ENCODE measurements at places on chromosomes 7 and 10.

GRCh38 chr10:47035819-47036337, 124.7 kb downstream of the PTPN20 start:
- no peaks in the 10 kb centered on the region for H3K27me3 ChIP-seq
- no peak overlapping the region for H3K27ac ChIP-seq
- peak; percentile 15 for DNase-seq
- no peaks in the 10 kb centered on the region for H3K36me3 ChIP-seq
- no peaks in the 10 kb centered on the region for H3K4me1 ChIP-seq
- no peak overlapping the region for H3K4me3 ChIP-seq

DNA sequence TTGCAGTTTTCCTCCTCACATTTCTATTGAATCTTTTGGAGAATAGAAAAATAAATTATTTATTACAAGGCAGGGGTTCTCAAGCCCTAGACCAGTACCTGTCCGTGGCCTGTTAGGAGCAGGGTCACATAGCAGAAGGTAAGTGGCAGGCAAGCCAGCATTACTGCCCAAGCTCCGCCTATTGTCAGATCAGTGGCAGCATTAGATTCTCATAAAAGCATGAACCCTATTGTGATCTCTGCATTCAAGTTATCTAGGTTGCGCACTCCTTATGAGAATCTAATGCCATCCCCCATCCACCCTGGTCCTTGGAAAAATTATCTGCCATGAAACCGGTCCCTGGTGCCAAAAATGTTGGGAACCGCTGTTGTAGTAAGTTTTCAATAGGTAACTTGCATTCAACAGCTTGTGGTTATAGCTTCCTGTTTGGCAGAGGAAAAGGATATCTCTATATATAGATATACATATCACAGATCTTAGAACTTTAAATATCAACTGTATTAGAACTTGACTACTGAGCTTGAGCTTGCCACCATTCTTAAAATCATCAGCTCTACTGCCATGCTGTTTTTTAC, 165.1 kb downstream of the AHR start:
- H3K4me3 ChIP-seq, result no peak overlapping the region
- H3K27me3 ChIP-seq, result no peaks in the 10 kb centered on the region
- DNase-seq, result no peak
- peaks cover 5% of the 10 kb centered on the region for H3K4me1 ChIP-seq
- H3K27ac ChIP-seq, result no peak overlapping the region
- no peaks in the 10 kb centered on the region for H3K36me3 ChIP-seq

DNA sequence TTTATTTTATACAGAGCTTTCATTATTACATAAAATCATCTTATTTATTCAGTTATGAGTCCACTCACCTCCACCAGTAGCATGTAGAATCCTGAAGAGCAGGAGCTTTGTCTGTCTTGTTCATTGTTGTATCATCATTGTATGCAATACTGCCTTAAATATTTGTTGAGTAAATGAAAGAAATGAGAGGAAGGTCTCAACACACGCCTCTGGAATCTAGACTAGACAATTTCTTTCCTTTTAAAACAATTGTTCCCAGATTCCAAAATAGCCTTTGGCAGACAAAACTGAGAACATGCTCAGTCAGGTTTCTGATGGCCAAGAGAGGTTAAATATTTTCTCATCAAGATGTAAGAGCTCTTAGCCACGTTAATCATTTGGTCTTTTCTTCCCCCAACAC, 173.1 kb upstream of the AGR3 start:
- H3K27me3 ChIP-seq, result no peaks in the 10 kb centered on the region
- H3K4me3 ChIP-seq, result no peak overlapping the region
- peaks cover 4% of the 10 kb centered on the region for H3K4me1 ChIP-seq
- DNase-seq, result no peak
- no peaks in the 10 kb centered on the region for H3K36me3 ChIP-seq

DNA sequence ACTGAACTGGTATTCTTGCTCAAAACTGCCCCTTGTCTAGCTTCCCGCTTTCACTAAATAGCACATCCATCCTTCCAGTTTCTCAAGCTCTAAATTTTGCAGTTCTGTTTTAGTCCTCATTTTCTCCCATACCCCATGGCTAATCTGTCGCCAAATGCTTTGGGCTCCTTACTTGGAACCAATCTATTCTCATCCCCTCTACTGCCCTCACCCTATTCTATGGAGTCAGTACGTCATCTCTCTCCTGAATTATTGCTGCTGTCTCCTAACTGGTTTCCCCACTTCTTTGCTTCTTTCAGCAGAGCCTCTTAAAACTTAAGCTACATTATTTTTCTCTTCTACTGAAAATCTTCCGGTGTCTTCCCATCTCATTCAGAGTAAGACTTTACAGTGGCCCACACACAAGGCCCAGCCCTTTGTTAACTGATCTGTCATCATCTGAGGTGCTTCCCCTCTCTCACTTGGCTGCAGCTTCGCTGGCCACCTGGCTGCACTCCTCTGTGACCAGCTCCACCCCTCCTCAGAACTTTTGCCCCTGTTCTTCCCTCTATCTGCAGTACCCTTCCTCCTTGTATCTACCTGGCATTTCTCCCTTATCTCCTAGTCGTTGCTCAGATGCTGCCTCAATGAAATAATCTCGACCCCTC, 9.9 kb downstream of the STARD3NL start:
- H3K36me3 ChIP-seq, result peaks cover 7% of the 10 kb centered on the region
- no peak overlapping the region for H3K4me3 ChIP-seq
- no peak overlapping the region for H3K27ac ChIP-seq
- H3K4me1 ChIP-seq, result peaks cover 17% of the 10 kb centered on the region
- H3K27me3 ChIP-seq, result no peaks in the 10 kb centered on the region
- no peak for DNase-seq

DNA sequence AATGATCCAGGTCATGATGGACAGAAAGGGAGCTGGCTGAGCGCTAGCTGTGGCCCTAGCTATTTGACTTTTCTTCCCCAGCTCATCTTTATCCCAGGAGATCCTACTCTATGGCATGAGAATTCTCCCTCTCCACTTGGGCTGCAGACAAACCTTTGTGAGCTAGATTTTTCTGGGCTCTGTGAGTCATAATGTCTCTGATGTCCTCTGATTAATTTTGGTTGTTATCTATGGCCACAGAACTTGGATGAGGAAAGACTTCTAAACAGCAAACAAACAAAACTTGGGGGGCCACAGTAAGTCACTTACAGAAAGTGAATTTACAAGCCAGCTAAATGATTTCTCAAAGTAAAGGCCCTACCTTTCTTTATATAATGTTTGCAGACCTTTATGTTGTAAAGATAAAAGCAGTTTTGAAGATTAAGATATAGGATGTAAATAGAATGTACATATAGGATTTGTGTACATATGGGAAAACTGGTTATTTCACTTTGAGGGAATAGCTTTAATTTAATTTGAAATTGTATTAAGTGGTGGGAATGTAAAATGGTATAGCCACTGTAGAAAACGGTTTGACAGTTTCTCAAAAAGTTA, 10.4 kb downstream of the ABLIM1 start:
- no peak overlapping the region for H3K27ac ChIP-seq
- no peak overlapping the region for H3K4me3 ChIP-seq
- H3K4me1 ChIP-seq, result peaks cover 16% of the 10 kb centered on the region

GRCh38 chr10:6871128-6871527, 291.1 kb upstream of the PRKCQ start:
- no peak overlapping the region for H3K27ac ChIP-seq
- H3K4me3 ChIP-seq, result no peak overlapping the region
- no peak for DNase-seq

DNA sequence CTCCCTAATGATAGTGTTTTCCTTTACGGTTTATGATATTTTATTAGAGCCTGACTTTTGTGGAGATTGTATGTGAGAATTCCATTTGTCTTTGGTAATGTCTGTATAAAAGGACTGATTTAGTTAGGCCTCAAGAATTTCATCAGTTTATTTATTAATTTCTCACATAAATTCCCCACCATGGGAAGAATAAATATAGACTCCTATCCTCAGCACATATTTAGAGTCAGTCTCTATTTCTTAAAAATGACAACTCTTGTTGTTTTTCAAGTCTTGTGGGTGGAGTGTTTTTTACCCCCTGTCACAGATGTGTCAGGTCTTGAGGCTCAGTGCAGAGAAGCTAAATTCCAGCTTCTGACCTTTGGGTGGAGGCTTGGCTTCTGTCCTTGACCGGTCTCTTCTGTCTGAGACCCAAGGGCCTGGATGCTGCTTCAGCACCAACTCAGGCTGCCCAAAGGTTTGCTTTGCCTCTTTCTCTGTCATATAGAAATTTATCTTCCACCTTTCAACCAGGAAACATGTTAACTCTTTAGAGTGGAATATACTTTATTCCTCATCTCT, 117.3 kb upstream of the INHBA start:
- no peak for DNase-seq
- no peak overlapping the region for H3K27ac ChIP-seq
- no peaks in the 10 kb centered on the region for H3K27me3 ChIP-seq

DNA sequence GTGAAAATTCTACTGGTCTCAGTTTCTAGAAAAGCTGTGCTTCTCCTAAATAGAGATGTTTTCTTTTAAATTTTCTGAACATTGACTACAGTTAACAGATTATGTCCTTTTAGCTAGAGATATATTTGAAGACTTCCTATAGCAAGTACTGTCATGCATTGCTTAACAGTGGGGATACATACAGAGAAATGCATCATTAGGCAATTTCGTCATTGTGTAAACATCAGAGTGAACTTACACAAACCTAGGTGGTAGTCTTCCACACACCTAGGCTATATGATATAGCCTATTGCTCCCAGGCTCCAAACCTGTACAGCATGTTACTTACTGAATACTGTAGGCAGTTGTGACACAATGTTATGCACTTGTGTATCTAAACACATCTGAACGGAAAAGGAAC, 28.5 kb downstream of the PIK3CG start:
- no peak overlapping the region for H3K4me3 ChIP-seq
- H3K27ac ChIP-seq, result no peak overlapping the region
- H3K36me3 ChIP-seq, result no peaks in the 10 kb centered on the region
- no peak for DNase-seq
- no peaks in the 10 kb centered on the region for H3K27me3 ChIP-seq

DNA sequence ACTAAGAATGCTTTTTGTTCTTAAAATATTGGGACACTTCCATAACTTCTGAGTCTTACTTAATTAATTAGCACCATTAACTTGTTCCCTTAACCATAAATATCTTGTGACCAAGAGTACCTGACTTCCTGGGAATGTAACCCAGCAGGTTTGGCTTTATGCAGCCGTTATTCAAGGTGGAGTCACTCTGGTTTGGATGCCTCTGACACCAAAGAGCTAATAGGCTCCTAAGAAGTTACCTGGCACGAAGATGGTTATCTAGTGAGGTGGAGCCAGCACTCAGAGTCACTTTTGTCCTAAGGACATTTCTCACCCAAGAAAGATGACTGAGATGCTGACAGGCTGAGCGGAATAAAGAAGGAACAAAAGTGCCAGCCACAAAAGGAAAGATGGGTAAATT, 172.3 kb downstream of the C1GALT1 start:
- H3K4me3 ChIP-seq, result no peak overlapping the region
- DNase-seq, result no peak
- H3K27me3 ChIP-seq, result no peaks in the 10 kb centered on the region
- H3K36me3 ChIP-seq, result no peaks in the 10 kb centered on the region
- H3K4me1 ChIP-seq, result no peaks in the 10 kb centered on the region

GRCh38 chr10:77635402-77636227, 2.0 kb downstream of the KCNMA1 start:
- DNase-seq, result no peak
- peak overlapping the region; percentile 94 for H3K4me3 ChIP-seq
- H3K4me1 ChIP-seq, result peaks cover 4% of the 10 kb centered on the region
- no peak overlapping the region for H3K27ac ChIP-seq

- H3K4me1 ChIP-seq, result peaks cover 63% of the 10 kb centered on the region
- H3K27ac ChIP-seq, result peak overlapping the region; percentile 89
- no peak overlapping the region for H3K4me3 ChIP-seq
These were observed 11.2 kb downstream of the CTBP2 start for GRCh38 chr10:125149036-125149679.

DNA sequence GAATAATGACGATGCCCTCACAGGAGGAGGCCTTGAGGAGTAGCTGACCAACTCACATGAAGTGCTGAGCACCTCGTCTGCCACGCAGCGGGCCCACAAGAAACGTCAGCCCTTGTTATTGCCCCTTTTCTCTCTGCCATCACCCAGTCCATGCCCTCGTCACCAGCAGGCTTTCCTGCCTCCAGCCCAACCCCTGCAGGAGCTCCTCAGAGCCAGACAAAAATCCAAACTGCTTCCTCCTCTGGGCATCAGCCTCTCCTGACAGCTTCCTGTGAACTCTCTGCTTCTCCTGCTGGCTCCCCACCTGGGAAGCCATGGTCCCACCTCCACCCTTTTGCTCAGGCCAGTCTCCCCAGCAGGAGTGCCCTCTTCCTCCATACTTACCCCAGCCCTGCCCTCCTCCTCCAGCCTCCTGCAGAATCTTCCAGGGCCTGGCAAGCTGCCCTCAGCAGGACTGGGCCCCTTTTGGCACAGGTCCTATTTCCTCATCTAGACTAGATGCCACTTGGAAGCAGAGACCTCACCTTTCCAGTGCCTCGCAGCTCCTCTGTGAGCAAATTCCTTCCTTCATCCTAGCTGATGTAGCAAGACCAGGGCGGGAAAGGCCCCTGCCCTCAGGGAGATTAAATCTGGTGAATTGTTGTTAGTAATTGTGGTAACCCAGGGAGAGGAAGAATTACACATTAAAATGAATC, 115.1 kb downstream of the C10orf105 start:
- no peak overlapping the region for H3K4me3 ChIP-seq
- no peak for DNase-seq
- H3K4me1 ChIP-seq, result no peaks in the 10 kb centered on the region

- H3K27me3 ChIP-seq, result no peaks in the 10 kb centered on the region
- DNase-seq, result no peak
- H3K4me3 ChIP-seq, result peak overlapping the region; percentile 64
- peak overlapping the region; percentile 6 for H3K27ac ChIP-seq
- H3K36me3 ChIP-seq, result no peaks in the 10 kb centered on the region
- no peaks in the 10 kb centered on the region for H3K4me1 ChIP-seq
These were observed 561 bp downstream of the FGFR2 start for GRCh38 chr10:121597504-121598262.

- peaks cover 20% of the 10 kb centered on the region for H3K4me1 ChIP-seq
- H3K4me3 ChIP-seq, result no peak overlapping the region
- no peaks in the 10 kb centered on the region for H3K27me3 ChIP-seq
- H3K36me3 ChIP-seq, result peaks cover 90% of the 10 kb centered on the region
- no peak for DNase-seq
- H3K27ac ChIP-seq, result peak overlapping the region; percentile 93
These were observed 117.6 kb downstream of the NRP1 start for GRCh38 chr10:33216661-33217427.

DNA sequence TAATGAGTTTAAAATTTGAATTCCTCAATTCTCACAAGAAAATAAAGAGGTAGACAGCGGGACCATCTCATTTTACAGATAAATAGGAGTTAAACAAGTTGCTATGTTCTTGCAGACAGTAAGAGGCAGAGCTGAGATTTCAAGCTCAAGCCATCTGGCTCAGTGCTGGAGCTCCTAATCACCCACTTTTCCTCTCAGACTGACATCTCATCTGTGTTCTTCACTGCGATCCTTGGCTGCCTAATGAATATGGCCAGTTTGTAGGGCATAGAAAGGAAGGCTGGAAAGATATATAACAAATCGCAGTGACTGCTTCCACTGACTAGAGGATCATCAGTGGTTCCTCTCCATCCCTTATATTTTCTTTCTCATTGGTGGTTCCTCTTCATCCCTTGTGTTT, 151.2 kb downstream of the MPP7 start:
- no peaks in the 10 kb centered on the region for H3K36me3 ChIP-seq
- no peaks in the 10 kb centered on the region for H3K27me3 ChIP-seq
- H3K27ac ChIP-seq, result no peak overlapping the region
- H3K4me3 ChIP-seq, result no peak overlapping the region
- no peak for DNase-seq
- H3K4me1 ChIP-seq, result no peaks in the 10 kb centered on the region

All from RWPE2 (cell line).